ENCODE measurements at places on chromosomes 5 and 9. TPM values are rescaled to one million over a fixed set of nuclear protein-coding genes. Genes with fewer than 3 reads are reported as not detected.

- no peak for DNase-seq
Observed at GRCh38 chr5:118430076-118430475, 558.3 kb downstream of the DTWD2 start.

DNA sequence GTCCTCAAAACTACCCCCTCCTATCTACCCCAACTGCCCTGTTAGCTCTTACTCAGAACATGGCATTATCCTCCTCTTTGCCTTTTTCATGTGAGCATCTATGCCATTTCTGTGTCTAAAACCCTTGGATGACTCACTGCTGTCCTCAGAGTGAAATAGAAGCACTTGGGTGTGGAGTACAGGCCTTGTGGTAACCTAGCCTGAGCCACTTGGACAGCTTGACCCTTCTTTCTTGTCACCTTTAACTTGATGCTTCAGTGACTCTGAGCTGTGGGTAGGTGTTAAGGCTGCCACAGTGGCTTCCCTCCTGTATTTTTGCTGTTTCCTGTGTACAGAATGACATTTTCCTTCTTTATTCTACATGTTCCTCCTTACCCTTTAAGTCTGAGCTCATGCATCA, 391.4 kb downstream of the SH3GL2 start:
- no peak for DNase-seq

FAM221B gene
- total RNA-seq: not detected

- no peak for DNase-seq
Observed at GRCh38 chr9:7286101-7286500, 513.5 kb downstream of the DMAC1 start.

DNA sequence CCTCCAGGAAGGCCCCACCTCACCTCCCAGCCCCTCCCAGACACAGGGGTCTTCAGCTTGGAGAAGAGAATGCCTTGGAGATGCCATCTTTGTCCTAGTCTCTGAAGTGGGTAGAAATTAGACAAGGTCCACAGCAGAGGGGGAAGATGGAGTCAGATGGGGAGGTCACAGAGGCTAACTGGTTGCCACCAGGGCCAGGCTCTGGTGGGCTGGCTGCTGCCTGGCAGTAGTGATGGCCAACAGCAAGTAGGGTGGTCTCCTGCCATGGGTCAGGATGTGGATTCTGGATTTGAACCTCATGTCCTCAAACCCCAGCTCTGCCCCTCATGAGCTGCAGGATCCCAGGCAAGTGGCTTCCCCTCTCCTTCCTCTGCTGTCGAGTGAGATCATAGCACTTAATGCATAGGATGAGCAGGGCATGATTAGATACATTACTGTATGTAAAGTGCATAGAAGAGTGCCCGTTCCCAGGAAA, 38.7 kb upstream of the NEK6 start:
- DNase-seq: no peak

- DNase-seq: no peak
Observed at GRCh38 chr5:58314356-58315210, 145.3 kb downstream of the PLK2 start.

TSSK1B gene
- total RNA-seq: not detected

DNA sequence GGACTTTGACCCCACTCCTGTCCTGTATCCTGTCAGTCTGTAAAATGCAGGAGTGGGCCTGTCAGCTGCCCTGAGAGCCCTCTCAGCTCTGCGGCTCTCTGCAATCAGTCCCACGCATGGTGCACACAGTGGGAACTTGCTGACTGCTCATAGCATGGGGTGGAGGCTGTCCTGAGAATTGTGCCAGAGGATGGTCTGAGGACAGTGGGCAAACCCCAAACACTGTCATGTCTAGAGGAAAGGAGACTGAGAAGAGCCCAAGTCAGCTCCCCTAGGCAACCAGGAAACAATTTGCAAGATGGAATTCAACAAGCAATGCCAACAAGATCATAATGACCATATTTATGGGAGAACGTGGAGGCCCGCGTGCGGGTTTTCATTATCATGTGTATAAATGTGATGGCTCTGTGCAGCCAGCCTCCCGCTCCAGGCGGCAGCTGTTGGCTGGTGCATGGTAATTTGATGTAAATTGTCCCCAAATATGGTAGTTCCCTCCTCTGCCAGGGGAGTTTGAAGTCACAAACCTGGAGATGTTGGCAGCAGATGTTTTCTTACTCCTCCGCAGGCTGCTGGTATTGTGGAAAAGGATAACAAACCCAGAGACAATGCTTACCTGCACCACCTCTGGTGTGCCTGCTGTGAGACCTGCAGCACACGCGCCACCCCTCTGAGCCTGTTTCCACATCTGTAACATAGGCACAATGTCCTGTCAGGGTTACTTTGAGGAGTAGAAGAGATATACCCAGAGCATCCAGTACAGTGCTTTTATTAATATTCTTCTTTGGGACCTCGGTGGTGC, 39.8 kb upstream of the ALDH1B1 start:
- no peak for DNase-seq

TUSC1 gene
- total RNA-seq: 7.0 TPM

Data from gastrocnemius medialis (tissue), 4 donors.